ENCODE measurements at places on chromosomes 2 and 18.
A peak's percentile ranks its signal among the peaks of the same experiment; 100 is the strongest.

- no peak for DNase-seq
Observed at GRCh38 chr2:198523710-198524109, 719.3 kb downstream of the PLCL1 start.

DNA sequence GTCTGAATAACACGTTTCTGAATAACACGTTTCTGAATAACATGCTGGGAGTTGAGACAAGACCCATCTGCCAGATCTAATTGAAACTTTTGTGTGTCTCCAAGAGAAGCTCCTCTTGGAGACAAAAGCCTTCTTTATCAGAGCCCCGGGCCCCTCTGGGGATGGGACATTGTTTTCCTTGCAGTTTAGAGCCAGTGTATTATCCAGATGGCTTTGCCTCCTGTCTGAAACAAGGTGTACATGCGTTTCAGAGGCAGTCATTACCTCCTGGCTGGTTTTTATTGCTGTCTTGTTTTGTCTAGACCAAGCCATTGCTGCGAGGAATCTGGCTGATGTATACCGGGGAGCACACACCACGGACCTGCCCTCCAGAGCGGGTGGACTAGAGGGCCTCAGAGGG lies 7.8 kb downstream of the FOSL2 start:
- DNase-seq = no peak

- DNase-seq = no peak
Observed at GRCh38 chr2:10255189-10256030, 47.3 kb upstream of the HPCAL1 start.

- no peak for DNase-seq
Observed at GRCh38 chr2:20334605-20335203, 15.9 kb downstream of the PUM2 start.

DNA sequence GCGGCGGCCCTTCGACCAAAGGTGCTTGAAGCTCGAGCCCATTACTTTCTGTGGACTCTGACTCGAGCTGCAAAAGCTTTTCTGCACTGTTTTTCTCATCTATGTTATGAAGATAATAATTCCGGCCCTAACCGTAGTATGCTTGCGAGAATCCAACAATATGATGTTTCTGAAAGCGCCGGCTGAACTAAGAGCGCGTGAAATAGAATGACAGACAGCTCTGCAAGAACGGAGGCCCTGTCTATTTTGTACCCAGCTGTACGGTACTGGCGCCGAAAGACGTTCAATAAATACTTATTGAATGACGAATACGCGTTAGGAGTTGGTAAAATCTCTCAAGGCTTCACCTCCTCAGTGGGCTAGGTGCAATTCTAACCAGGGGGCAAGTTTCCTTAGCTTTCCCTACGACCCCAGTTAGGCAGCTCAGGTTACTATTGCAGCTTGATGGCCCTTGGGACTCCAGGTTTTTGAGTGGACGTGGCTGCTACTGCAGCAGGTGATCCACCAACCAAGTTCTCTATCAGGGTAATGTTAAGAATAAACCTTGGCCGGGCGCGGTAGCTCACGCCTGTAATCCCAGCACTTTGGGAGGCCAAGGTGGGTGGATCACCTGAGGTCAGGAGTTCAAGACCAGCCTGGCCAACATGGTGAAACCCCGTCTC lies 570 bp downstream of the SCRN3 start:
- DNase-seq = no peak

DNA sequence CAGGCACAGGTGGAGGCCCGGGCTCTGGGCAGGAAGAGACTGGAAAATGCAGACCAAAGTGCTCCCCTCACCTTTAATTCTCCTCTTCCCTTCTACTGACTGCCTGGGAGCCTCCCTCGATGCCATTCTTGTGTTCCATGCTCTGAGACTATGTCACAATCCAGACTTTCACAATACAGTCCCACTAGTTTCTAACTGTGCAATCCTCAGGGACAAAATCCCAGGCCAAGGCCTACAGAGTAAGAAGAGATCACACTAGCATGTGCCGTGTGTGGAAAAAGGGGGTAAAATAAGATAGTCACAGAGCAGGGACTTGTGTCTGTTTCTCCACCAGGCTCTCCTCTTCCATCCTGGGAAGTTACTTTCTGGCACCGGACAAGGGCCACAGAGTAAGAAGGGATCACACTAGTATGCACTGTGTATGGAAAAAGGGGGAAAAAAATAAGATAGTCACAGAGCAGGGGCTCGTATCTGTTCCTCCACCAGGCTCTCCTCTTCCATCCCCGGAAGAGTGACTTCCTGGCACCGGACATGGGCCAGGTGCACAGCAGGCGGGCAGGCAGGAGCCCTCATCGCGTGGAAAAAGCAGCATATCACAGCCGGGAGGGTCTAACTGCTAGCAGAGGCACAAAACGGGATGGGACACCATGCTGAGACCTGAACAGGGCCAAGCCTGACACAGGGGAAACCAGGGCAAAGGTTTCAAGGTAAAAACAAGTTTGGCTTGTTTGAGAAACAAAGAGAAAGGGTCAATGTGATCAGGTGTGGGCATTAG lies 9.6 kb downstream of the CYB5A start:
- no peak for DNase-seq

GRCh38 chr2:127545796-127546195 lies 10.3 kb downstream of the MYO7B start:
- no peak for DNase-seq

DNA sequence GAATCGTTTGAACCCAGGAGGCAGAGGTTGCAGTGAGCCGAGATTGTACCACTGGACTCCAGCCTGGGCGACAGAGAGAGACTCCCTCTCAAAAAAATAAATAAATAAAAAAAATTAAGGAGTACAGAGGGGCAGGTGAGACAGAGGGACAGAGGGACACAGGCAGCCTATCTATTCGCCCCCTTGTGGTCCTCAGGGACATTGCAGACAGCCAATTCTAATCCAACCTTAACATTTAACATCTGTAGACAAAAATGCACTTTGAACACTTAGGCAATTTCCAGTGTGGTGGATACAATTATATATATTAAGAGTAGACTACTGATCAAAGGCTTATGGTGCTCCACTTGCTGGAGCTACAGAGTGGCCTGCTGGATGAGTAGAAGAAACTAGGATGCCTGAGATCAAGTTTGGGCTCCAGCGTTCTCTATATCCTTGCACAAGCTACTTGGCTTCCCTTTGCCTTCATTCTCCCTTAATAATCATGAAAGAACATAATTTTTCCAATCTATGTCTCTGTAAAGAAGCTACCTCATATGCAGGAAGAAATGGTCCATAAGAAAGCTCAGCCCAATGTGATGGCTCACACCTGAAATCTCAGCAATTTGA lies 8.2 kb upstream of the SMARCAL1 start:
- peak; percentile 22 for DNase-seq

- no peak for DNase-seq
Observed at GRCh38 chr2:171266102-171266501, 105.4 kb upstream of the TLK1 start.

GRCh38 chr2:120526047-120526562 lies 180.2 kb downstream of the INHBB start:
- DNase-seq = no peak

GRCh38 chr2:44974064-44974715 lies 32.7 kb downstream of the SIX3 start:
- no peak for DNase-seq

DNA sequence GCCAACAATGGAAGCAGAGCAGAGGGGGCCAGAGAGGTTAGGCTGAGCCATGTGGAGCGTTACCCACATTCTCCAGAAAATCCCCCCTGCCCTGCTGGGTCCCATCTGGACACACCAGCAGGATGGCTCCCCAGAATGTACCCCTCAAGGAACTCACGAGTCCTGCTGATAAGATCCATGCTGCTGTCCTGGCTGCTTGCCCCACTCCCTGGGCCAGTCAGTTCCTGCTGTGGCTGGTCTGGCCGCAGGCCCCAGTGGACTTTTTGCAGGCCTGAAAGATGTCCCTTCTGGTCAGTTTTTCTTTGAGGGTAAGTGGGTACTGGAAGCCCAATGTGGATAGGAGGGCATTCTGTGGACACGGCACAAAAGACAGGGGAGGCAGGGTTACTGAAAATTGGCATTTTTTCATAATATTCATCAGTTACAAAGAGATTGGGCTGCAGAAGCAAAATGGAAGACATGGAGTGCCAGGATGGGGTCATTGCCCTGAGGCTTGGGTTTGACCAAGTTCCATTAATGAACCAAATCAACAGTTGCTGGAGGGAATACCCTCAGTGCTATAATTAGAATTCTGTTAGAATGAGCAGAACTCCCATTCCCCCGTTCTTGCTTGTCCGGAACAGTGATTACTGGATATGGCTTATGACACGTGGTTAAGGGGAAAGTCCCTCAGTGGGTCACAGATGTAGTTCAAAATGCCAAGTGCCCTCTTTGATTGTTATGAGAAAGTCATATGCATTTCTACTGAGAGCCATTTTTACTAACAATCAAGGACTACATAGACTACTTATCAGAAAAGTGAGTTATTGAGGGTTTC lies 38.7 kb downstream of the SLC4A5 start:
- DNase-seq = no peak

DNA sequence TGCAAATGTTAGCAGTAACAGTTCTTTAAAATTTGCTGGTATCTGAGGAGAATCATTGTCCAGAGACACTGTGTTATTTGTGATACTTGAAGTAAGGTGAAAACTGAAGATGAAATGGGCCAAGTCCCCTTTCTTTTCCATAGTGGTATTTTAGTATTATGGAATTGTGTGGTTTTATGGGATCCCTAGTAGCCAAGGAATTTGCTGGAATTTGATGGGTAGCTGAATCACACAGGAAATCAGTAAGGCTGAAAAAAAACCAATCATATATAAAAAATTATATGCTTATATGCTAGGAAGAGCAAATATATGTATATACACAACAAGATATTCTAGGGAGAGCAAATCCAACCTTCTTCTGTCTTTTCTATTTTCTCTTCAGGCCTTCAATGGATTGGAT lies 54.2 kb upstream of the TACR1 start:
- DNase-seq = no peak

DNA sequence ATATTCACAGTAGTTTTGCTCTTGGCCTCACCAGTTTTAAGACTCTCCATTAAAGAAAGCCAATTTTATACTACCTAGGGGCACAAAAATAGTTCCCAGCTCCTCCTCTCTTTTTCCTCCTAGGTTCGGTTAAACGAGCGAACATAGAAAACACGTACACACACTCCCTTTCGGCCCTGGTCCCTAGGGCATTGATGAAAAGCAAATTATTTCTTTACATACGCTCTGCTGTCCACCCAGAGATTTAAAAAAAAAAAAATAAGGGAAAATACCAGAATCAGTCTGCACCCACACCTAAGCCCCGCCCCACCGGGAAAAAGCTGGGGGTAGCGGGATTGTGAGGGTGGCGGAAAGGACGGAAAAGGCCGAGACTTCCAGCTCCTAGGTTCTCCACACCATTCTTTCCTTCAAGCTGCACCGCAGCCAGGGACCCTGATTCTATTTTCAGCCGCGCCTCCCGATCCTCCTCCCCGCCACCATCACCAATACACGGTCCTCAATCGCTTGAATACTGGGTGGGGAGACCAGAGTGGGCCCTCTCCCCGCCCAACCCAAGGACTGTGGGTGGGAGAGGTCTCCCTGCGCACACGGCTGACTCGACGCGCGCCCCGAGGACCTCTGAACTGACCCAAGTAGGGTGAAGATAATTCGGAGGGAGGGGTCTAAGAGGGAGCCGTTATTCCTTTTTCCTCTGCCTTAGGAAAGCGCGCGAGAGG lies 769 bp downstream of the ATF2 start:
- DNase-seq = peak; percentile 9

DNA sequence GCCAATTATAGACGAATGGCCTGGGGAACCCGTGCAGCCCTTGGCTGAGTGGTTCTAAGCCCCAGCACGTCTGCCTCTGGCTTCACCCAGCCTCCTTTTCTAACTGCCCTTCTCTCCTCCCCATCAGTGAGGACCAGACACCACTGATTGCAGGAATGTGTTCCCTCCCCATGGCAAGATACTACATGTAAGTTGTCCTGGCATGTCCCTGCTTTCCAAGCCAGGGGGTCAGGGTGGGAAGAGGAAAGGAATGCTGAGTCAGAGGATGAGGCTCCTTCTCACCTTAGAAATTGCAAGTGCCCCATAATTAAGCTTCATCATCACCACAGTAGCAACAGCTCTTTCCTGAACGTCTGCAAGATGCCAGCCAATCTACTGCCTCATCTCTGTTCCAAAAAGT lies 4.8 kb downstream of the IL1F10 start:
- DNase-seq = no peak

DNA sequence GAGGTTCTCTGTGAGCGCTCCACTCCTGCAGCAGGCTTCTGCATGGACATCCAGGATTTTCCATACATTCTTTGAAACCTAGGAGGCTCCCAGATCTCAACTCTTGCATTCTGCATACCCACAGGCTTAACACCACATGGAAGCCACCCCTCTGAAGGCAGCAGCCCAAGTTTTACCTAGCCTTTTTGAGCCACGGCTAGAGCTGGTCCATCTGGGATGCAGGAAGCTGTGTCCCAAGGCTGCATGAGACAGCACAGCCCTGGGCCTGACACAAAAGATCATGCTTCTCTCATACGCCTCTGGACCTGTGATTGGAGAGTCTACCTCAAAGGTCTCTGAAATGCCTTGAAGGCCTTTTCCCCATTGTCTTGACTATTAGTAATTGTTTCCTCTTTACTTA lies 53.6 kb upstream of the RPRM start:
- no peak for DNase-seq

- no peak for DNase-seq
Observed at GRCh38 chr2:76073992-76074604, 363.4 kb upstream of the GCFC2 start.

GRCh38 chr2:146879882-146880281 lies 964.9 kb upstream of the ACVR2A start:
- DNase-seq = no peak

GRCh38 chr2:128169497-128169896 lies 78.5 kb downstream of the UGGT1 start:
- DNase-seq = no peak

- DNase-seq = no peak
Observed at GRCh38 chr18:21215490-21215889, 26.5 kb upstream of the GREB1L start.

- DNase-seq = no peak
Observed at GRCh38 chr2:41033127-41033526, 581.2 kb upstream of the SLC8A1 start.

DNA sequence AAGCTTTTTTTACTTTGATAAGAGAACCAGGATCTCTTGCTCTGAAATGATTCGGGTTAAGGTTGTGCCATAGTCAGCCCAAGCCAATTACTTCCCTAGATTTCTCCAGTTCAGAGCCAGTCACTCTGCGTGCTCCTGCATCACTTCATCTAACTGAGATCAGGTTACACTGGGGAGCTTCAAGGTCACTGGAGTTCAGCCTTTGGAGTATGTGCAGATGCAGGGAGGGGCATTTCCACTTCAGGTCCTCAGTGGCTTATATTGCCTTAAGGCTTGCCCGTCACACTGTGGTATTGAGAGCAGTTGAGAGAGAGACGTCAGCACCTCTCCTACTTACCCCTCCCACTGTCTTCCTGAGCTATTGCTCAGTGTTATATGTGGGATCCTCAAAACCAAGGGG lies 317.8 kb downstream of the EPHA4 start:
- DNase-seq = no peak
